Cortex of kidney (tissue), 1 donor: ENCODE measurements at places on chromosomes 6 and 20.

- DNase-seq: no peak
Observed at GRCh38 chr6:113630738-113631535, 226.2 kb upstream of the MARCKS start.

DNA sequence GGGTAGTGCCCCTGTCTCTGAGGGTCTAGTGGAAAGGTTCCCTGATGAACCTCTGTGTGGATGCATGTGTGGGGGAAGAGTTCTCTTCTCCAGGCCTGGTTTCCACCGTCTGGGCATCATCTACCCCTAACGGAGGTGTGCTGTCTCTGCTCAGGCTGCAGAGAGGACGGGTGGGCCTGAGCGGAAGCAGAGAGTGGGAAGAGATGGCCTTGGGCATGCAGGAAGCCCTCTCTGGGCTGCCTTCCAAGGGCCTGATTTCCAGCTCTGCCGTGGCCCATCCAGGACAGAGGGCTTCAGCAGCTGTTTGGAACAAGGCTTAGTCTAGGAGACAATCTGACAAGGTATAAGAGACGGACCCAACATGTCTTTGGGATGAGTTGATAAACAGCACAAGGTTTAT is 220.1 kb upstream of the DTNBP1 start:
- no peak for DNase-seq

- DNase-seq: no peak
Observed at GRCh38 chr6:66556936-66557335, 849.9 kb upstream of the EYS start.

DNA sequence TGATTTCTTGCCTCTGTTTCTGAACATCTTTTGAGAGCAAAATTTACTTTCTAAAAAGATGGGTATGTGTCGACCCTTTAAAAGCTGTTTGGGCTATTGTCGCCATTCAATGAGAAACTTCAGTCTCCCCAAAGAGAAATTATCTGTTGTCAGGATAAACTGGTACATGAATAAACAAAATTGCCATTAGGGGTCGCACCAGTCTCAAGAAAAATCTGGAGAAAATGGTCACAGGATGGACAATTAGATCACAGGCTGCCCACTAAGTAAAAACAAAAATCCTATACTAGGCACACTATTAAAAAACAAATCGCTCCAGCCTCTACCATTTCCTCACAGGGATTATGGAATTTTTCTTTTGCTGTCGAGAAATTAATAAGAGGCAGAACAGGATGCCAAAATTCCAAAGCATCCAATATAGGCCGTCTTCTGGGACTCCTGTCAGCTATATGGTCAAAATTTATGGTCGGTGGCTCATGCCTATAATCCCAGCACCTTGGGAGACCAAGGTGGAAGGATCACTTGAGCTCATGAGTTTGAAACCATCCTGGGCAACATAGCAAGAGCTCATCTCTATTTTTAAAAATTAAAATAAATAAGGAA is 5.5 kb upstream of the HLA-E start:
- no peak for DNase-seq

- DNase-seq: no peak
Observed at GRCh38 chr6:14735956-14736486, 509.8 kb upstream of the JARID2 start.

GRCh38 chr6:120938876-120939472 is 395.3 kb downstream of the TBC1D32 start:
- DNase-seq: no peak

- DNase-seq: no peak
Observed at GRCh38 chr20:38997622-38998021, 35.5 kb downstream of the DHX35 start.

DNA sequence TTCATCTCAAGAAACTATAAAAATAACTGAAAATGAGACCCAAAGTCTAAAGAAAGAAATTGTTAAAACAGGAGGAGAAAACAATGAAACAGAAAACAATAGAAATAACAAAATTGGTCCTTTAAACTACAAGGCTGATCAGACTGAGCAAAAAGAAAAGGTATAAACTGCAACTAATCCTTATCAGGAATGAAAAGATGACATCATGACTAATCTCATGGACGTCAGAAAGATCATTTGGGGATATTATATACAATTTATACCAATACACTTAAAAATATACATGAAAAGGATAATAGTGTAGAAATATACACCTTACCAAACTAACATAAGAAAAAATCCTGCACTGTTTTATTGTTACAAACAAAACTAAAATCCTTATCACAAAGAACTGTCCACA is 315.6 kb downstream of the TAF4 start:
- DNase-seq: no peak

GRCh38 chr6:107712665-107713551 is 111.2 kb downstream of the SCML4 start:
- DNase-seq: no peak

- no peak for DNase-seq
Observed at GRCh38 chr20:31790401-31790800, 28.8 kb upstream of the MYLK2 start.

DNA sequence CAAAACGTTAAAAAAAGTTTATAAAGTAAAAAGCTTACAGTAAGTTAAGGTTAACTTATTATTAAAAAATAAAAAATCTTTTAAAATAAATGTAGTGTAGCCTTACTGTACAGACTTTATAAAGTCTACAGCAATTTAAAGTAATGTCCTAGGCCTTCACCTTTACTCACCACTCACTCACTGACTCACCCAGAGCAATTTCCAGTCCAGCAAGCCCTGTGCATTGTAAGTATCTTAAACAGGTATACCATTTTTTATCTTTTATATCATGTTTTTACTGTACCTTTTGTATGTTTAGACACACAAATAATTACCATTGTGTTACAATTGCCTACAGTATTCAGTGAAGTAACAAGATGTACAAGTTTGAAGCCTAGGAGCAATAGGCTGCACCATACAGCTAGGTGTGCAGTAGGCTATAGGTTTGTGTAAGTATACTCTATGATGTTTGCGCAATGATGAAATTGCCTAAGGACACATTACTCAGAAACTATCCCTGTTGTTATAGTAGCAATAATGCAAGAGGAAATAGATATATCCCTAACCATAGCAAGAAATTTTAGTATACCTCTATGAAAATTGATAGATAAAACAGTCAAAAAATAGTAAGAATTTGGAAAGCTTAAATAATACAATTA is 39.5 kb downstream of the FBXO5 start:
- no peak for DNase-seq

GRCh38 chr6:43509984-43510826 is at the start of gene LRRC73:
Gene LRRC73 (minus strand): TSS chr6:43510346. CDS start chr6:43509785, 561 bp downstream.
- no peak for DNase-seq

DNA sequence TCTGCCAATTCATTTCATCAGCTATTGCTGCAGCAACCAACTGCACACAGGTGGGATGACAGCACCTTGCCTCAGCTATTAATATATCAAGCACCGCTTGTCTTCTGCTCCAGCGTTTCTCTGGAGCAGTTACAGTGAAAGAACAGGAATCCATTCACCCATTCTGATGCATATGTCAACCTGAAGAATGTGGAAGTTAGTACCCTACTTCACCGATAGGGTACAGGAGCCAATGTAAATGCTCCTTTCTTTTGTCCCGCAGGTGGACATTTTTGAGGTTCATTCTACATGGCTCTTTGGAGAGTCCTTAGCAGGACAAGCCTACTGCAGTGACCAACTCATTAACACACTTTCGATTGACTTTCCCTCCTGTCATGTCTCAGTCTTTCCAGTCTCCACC is 139.9 kb upstream of the PRND start:
- DNase-seq: no peak

- DNase-seq: no peak
Observed at GRCh38 chr20:31517373-31517772, 3.1 kb downstream of the HM13 start.

DNA sequence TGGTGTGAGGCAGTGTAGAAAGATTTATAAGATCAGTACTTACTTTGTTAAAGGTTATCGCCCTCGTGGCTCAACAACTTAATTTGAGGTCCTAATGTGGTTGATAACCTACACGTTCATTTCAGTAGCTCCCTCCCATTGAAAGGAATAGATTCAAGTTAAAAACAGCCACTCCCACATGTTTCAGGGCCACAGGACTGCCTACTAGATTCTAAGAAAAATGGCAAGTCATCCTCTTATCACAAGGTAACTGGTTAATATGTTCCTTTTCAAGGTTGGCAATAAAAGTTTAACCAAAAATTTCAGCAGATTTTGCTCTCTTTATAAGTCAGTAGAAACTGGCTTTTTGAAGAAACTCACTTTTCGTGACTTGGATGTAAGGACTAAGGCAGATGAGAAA is 17.1 kb downstream of the GSTA2 start:
- DNase-seq: no peak

DNA sequence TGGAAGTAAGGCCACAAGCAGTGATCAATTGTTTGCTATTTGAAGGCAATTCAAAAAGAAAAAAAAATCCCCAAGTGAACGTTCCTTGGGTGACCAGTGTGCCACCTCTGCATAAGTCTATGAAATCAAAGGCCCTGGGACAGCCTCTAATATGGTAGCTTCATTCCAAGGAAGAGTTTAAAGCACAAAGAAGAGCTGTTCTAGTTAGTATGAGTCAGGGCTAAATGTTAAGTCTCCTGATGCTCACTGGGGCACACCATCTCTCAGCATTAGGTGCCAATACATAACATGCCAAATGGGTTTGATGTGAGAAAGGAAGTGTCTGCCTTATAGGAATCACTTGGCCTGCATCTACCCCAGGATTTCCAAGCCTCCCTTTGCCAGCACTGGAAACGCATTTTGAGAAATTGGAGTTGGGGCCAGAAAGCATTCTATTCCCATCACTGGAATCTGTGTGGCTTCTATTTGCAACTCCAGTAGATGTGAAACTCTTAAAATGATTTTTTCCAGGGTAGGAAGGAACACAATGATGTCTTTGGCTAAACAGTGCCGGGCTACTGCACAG is 13.0 kb downstream of the UNC5CL start:
- DNase-seq: no peak
